Smooth muscle cell of the pulmonary artery (primary cell): ENCODE measurements at places on chromosomes 7 and 10. TPM values are rescaled to one million over a fixed set of nuclear protein-coding genes. Genes with fewer than 3 reads are reported as not detected.

NRCAM gene
- 1.6 and 22.6 TPM in 2 replicates for total RNA-seq

CDNF gene
- total RNA-seq = 0.59 and 2.6 TPM in 2 replicates

TMEM196 gene
- not detected in 2 replicates for total RNA-seq

C10orf90 gene
- 0.13 and 0.26 TPM in 2 replicates for total RNA-seq

HYAL4 gene
- total RNA-seq = not detected in 2 replicates

KIF20B gene
- 2.6 and 6.8 TPM in 2 replicates for total RNA-seq

CPN1 gene
- total RNA-seq = not detected in 2 replicates

C10orf67 gene
- 0.20 TPM in 1 of 2 replicates, not detected in the other for total RNA-seq

CREB5 gene
- total RNA-seq = 1.7 and 7.6 TPM in 2 replicates

GIMAP8 gene
- total RNA-seq = 0.07 TPM in 2 replicates

CUZD1 gene
- total RNA-seq = 0.30 and 0.52 TPM in 2 replicates

MMRN2 gene
- total RNA-seq = 6.2 and 6.3 TPM in 2 replicates

MMD2 gene
- not detected in 2 replicates for total RNA-seq

PLXDC2 gene
- 12.7 and 22.9 TPM in 2 replicates for total RNA-seq

TMEM270 gene
- total RNA-seq = not detected in 2 replicates

FKBP6 gene
- total RNA-seq = not detected in 2 replicates

SYT15 gene
- total RNA-seq = 0.17 and 0.20 TPM in 2 replicates

ANKRD30A gene
- total RNA-seq = not detected in 2 replicates

TEX36 gene
- total RNA-seq = not detected in 2 replicates

TFPI2 gene
- 59.6 and 154 TPM in 2 replicates for total RNA-seq

EGR2 gene
- total RNA-seq = 0.36 and 1.7 TPM in 2 replicates

TNKS2 gene
- total RNA-seq = 65.9 and 69.8 TPM in 2 replicates

CNPY1 gene
- total RNA-seq = not detected in 2 replicates

SLC16A12 gene
- 0.10 and 0.33 TPM in 2 replicates for total RNA-seq

SH2D4B gene
- 0.07 TPM in 1 of 2 replicates, not detected in the other for total RNA-seq

NPY4R2 gene
- not detected in 2 replicates for total RNA-seq

UCMA gene
- not detected in 2 replicates for total RNA-seq

ASB4 gene
- total RNA-seq = not detected in 2 replicates

PARD3 gene
- 51.8 and 54.5 TPM in 2 replicates for total RNA-seq

NEBL gene
- 0.65 TPM in 1 of 2 replicates, not detected in the other for total RNA-seq

UTF1 gene
- total RNA-seq = not detected in 2 replicates

TFR2 gene
- 1.9 and 2.2 TPM in 2 replicates for total RNA-seq

CYP3A7 gene
- not detected in 2 replicates for total RNA-seq

TUBAL3 gene
- not detected in 2 replicates for total RNA-seq
